ENCODE measurements at places on chromosomes 6 and 20.

DNA sequence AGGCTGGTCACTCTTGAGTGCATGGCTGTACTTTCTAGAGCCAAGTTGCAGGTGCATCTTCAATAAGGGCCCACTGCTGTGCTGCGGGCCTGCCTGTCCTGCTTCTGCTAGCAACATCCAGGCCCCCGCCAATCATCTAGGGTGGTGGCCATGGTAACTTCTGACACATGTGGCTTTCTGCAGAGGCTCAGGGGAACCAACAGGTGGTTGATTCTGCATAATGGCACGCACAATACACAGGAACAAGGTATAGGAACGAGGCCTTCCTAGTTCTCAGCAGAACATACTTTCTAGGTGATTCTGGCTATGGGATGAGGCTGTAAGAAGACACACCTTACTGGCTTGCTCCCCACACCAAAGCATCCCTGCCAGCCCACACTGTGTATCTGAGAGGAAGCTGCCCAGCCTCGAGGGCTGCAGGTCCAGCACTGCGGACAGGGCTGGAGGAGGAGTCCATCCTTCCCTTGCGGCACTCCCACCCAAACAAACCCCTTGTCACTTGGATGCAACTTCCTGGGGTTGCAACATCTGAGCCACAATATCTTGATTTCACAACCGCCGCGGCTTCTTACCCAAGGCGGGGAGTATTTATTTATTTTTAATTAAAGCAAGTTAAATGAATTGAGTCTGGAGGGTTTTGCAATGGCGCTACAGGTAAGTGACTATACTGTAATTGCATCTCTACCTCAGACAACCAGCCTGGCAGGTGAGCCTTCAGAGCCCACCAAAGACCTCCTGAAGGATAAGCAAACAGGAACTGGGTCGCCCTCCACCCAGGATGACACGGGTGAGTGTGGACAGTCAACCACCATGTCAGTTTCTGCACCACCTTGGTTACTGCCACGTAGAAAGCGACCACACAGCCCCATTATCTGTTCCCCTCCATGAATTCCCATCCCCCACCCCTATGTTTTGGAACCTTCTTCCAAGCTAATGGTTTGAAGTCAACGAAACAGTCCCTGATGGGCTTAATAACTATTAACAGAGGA lies 49.6 kb downstream of the SULF2 start:
- no peak for DNase-seq

- no peak for DNase-seq
These were observed 34.0 kb downstream of the BPIFB4 start for GRCh38 chr20:33113387-33113908.

GRCh38 chr6:158488065-158488464 lies 71.8 kb upstream of the TMEM181 start:
- peak; percentile 25 for DNase-seq

- no peak for DNase-seq
These were observed 24.1 kb upstream of the BPIFA3 start for GRCh38 chr20:33192912-33193501.

DNA sequence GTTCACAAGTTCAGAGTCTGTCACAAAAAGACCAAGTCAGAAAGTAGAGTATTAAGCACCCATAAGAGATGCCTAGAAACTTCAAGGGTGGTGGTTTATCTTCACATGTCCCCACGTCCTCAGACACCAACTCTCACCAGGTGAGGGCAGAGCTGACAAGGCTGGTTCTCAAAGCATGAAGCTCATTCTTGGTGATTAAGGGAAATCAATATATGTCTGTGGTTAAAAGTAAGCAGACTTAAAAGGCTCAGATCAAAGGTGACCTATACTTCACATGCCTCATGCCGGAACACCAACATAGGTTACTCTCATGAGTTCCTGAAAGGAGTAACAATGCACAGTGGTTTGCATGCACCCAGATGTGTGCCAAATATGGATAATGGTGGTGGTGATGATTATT lies 27.0 kb downstream of the IL17A start:
- DNase-seq: peak; percentile 68

DNA sequence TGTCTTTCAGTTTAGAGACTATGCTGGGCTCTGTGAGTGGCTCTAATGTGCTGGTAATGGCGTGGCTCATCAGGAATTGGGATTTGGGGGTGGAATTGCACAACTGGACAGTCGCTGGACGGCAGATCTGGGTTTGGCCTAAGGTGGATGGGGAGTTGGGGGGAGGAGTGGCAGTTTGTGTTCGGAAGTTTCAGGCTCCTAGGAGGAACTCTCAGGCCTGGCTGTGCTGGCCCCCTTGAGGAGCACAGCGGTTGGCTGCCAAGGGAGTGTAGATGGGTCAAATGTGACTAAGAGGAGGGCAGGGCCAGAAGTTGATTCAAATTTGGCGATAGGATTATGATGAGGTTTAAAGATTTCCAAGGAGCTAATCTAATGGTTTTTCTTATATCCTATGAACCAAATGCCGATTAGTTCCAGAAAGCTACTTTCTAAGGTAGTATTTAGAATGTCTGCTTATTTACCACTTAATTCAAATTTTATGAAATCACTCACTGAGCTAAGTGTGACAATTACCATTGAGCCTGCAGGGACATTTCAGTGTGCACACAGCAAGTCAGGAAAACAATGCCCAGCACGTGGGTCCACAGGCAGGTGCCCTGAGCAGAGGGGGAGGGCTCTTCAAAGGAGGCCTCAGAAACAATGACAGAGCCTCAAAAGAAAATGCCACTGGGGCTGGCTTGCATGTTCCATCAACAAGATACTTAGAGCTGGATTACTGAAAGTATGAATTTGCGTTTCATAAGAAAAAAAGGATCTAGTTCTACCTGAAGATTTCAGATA lies 111.0 kb downstream of the GJA10 start:
- DNase-seq: no peak
